ENCODE measurements at places on chromosomes 12 and 14. TPM values are rescaled to one million over a fixed set of nuclear protein-coding genes. Genes with fewer than 3 reads are reported as not detected.

The ATN1 gene
- 32.7 TPM for total RNA-seq

The MMP17 gene
- total RNA-seq = 1.7 TPM

The CEBPE gene
- not detected for total RNA-seq

The IL22 gene
- not detected for total RNA-seq

The GSC gene
- total RNA-seq = not detected

The SLC38A4 gene
- not detected for total RNA-seq

DNA sequence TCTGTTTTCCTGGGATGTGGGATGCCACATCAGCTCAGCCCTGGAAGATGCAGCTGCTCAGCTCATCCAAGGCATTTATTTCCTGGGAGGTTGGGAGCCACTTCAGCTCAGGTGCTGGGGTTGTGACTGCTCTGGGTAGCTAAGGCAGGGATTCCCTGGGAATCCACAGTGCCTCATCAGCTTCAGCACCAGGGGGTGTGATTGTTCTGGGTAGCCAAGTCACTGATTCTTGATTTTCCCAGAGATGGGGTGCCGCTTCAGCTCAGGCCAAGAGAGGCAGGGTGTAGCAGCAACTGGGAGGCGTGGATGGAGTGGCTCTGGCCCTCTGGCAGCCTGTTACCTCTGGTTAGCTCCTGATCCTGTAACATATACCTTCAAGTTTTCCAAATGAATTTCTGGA is 81.3 kb upstream of the PRMT8 start:
- DNase-seq = no peak

DNA sequence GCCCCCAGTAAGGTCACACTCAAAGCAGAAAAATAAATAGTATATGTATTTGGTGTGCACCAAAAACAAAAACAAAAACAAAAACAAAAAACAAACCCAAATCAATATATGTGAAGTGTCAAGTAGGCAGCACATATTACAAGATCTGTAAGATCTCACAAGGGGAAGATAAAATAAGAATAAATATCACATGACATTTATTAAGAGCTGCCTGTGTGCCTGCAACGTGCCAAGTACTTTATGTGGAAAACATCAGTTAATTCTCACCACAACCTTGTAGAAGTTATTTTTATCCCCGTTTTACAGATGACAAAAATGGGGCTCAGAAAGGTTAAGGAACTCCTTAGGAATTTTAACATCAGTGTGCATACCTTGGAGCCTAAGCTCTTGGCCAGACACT is 26.6 kb downstream of the TRIM9 start:
- DNase-seq = no peak

GRCh38 chr14:92568621-92569479 is 55.3 kb downstream of the RIN3 start:
- no peak for DNase-seq

DNA sequence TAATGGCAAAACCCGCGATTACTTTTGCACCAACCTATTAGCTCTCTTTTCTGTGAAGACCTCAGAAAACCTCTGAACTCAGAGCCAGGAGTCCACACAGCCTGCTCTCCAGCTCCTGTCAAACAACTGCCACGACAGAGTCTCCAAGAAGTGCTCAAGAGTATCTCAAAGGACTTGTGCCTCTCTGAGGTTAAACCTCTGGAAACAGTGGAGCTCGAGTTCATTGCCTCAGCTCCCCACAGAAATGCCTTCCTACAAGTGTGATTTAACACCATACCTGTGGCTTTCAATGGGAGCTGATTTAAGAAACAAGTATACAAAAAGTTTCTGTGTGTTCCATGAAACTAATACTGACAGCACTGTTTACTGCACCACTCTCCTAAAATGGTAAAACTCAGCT is 20.1 kb downstream of the ACTN1 start:
- no peak for DNase-seq

DNA sequence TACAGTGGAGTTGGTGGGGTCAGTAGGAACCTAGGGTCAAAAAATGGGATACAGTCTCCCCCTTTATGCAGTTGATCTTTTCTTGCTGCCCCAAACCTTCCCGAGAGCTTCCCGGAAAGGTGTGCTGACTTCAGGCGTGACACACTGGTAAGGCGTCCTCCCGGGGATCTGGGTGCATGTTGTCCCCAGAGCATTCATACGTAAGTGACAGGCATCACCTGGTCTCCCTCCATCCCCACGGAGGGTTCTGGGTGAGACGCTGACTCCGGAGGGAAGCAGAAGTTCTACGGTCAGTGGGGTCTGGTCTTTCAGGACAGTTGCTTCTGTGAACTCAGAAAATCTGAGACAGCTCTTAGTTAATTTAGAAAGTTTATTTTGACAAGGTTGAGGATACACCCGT is 159.6 kb upstream of the RTL1 start:
- DNase-seq = no peak

- DNase-seq = no peak
Observed at GRCh38 chr12:57239587-57240065, 10.1 kb downstream of the SHMT2 start.

DNA sequence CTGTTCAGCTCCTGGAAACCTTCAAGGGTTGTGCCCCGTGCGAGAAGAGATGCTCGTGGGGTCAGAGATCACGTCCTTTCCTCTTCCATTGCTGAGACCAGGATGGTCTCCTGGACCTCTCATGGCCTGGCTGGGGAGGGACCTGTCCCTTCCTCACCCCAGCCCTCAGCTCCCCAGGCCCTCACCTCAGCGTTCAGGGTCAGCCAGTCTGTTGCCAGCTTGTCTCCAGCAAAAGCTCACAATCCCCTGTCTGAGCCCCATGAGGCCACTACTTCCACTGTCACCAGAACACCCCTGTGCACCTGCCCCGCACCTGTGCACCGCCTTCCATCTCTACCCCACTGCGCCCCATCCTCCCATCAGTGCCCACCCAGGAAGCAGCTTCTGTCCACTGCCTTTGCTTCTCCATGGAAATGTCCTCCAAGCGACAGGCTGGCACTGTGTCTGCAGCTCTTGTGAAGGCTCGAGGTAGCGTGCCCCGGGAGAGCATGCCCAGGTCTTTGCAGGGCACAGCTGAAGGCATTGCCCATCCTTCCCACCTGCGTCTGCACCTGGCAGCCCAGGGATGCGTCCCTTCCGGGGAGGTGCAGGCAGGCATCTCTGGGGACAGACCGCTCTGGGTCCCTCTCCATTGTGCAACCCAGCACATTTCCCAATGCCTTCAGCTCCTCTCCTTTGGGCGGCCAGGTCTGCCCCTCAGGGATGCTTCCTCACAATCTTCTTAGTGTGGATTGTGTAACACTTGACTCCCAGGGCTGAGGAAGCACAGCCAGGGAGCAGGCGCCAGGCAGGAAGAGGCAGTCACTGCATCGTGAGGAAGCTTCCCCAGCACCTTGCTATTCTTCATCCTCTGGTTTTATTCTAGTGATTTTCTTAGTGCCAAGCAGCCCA is 179.6 kb downstream of the ADGRD1 start:
- DNase-seq = no peak

- DNase-seq = no peak
Observed at GRCh38 chr14:59768855-59769375, 101.7 kb downstream of the RTN1 start.

DNA sequence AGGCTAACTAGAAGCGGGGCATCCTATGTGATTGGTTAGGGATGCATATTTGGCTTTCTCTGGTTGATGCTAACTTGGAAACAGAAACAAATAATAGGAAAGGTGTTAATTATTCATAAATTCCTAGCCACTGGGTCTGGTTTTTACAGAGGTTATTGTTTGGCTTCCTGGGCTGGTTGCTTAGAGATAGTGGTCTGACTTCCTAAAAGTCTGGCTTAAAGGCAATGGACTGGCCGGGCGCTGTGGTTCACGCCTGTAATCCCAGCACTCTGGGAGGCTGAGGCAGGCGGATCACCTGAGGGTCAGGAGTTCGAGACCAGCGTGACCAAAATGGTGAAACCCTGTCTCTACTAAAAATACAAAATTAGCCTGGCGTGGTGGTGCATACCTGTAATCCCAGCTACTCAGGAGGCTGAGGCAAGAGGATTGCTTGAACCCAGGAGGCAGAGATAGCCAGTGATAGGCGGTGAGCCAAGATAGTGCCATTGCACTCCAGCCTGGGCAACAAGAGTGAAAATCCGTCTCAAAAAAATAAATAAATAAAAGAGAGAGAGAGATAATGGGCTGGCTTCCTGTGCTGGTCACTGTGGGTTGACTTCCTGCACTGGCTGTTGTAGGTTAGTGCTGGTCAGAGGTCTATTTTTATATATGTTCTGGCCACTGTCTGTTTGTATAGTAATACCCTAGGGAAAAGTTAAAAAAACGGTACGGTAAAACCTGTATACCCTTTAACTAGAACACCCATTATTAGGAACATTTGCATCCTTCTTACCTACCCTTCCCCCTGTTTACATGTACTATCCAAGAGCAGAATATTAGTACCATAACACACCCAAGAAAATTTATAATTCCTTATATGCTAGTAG is 24.1 kb downstream of the OR6S1 start:
- DNase-seq = no peak

- DNase-seq = no peak
Observed at GRCh38 chr14:55533960-55534359, 46.0 kb upstream of the KTN1 start.

- DNase-seq = no peak
Observed at GRCh38 chr12:84128117-84128991, 784.2 kb downstream of the SLC6A15 start.

DNA sequence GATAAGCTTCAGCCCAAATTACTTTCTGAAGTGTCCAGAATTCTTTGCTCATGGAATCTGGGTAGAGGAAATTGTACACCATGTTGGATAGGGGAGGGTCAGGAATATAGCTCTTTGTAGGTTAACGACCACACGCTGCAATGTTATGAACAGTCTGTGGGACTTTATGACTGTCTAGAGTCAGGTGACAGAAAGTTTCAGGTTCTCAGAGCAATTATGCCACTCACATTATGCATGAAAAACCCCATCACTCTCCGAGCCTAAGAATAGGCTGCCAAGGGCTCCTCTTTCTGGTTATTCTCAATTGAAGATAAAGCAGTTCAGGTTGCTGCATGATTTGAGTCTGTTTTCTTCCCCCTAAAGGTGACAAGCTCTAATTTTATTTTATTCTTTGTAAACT is 430.9 kb downstream of the ATP23 start:
- DNase-seq = no peak

DNA sequence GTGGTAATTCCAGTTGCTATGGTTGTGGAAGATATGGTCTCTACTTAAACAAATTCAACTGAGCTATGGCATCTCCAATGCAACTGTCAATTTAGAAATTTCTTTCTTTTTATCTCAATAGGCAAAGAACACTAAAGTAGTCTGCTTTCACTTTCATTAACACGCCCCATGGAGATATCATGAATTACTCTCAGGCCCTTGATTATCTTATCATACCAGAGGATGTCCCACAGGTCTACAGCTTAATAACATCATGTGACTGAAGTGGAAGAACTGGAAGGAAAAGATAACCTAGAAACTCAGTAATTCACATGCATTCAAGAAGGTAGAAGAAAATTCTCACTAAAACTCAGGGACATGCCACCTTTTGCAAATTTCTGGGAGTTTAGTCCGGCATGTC is 114.3 kb downstream of the FLRT2 start:
- DNase-seq = no peak

- DNase-seq = peak; percentile 25
Observed at GRCh38 chr12:56723889-56724700, 1.0 kb downstream of the NACA start.

GRCh38 chr14:63991833-63992232 is 139.0 kb downstream of the SYNE2 start:
- no peak for DNase-seq

- DNase-seq = no peak
Observed at GRCh38 chr12:53887881-53888280, 50.8 kb upstream of the HOXC13 start.

DNA sequence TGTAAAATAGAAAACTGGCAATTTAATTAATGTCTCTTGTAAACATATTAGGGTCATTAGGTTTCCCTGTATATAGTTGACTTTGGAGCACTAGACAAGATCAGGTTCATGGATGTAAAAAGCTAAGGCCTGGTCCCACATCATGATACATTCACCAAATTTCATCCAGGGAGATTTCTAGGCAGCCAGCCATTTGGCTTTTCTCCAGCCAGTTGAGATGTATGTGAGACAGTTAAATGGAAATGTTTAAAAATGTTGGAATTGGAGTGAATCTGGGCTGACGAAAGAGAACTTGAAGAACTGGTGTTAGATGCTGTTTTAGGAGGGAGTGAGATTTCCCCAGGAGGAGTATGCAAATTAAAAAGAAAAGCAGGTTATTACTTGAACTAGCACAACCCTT is 41.8 kb upstream of the CLEC14A start:
- DNase-seq = no peak

- DNase-seq = no peak
Observed at GRCh38 chr12:127169321-127170181, 1097.4 kb upstream of the TMEM132C start.

- no peak for DNase-seq
Observed at GRCh38 chr14:88286309-88286708, 36.8 kb downstream of the KCNK10 start.

DNA sequence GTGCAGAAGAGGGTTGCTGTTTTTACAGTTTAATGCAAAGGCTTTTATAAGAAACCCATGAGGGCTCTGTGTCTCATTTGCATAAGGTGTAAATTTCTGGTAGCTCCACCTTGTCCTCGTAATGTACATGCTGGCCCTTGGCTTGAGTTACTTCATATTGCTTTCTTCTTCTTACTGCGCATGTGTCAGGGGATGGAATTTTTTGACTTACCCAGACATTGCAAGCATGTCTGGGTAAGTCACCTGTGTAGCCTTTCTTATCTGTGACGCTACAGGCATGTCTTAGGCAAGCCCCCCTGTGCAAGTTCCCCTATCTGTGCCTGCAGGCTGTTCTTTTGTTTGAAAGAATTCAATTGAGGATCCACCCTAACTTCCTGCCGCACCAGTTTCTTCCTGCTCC is 274.2 kb downstream of the ETNK1 start:
- no peak for DNase-seq

DNA sequence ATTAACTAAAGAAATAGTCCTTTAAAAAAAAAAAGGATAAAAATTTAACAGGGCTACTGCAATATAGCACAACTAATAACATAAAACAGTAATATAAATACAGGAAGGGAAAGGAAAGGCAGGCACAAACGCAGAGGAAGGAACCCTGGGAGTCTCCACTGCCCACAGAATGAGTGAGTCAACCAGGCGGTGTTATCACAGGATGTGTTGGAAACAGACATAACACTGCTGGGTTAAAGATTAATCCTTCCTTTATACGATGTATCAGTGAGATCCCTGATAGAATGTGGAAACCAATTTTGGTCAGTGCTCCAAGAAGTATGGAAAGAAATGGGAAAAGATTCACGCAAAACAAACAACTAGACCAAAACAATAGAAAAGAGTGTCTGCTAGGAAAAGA is 47.9 kb downstream of the FGD6 start:
- peak; percentile 90 for DNase-seq
